ENCODE measurements at places on chromosomes 16 and 17.

DNA sequence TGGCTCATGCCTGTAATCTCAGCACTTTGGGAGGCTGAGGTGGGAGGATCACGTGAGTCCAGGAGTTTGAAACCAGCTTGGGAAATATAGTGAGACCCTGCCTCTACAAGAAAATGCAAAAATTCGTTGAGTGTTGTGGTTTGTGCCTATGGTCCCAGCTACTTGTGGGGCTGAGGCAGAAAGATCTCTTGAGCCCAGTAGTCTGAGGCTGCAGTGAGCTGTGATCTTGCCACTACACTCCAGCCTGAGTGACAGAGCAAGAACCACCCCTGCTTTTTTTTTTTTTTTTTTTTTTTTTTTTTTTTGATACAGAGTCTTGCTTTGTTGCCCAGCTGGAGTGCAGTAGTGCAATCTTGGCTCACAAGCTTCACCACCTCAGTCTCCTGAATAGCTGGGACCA, 34.0 kb downstream of the ITGB3 start:
- DNase-seq, result no peak

- DNase-seq, result no peak
Observed at GRCh38 chr16:77721752-77722308, 484 bp upstream of the NUDT7 start.

DNA sequence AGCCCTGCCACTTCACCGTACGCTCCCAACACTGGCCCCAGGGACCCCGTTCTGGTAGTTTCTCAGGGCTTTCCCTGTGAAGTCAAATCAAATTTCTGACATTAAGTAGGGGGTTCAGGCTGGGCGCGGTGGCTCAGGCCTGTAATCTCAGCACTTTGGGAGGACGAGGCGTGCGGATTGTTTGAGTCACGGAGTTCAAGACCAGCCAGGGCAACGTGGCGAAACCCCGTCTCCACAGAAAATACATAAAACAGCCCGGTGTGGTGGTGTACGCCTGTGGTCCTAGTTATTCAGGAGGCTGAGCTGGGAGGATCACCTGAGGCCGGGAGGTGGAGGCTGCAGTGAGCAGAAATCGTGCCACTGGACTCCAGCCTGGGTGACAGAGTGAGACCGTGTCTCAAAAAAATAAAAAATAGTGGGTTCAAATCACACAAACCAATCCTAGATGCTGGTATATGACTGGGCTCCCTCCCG, 632 bp downstream of the CYBC1 start:
- no peak for DNase-seq

GRCh38 chr16:69924041-69924775, 26.9 kb upstream of the CLEC18A start:
- DNase-seq, result no peak

- DNase-seq, result no peak
Observed at GRCh38 chr17:67506966-67507365, 129.9 kb downstream of the PITPNC1 start.

DNA sequence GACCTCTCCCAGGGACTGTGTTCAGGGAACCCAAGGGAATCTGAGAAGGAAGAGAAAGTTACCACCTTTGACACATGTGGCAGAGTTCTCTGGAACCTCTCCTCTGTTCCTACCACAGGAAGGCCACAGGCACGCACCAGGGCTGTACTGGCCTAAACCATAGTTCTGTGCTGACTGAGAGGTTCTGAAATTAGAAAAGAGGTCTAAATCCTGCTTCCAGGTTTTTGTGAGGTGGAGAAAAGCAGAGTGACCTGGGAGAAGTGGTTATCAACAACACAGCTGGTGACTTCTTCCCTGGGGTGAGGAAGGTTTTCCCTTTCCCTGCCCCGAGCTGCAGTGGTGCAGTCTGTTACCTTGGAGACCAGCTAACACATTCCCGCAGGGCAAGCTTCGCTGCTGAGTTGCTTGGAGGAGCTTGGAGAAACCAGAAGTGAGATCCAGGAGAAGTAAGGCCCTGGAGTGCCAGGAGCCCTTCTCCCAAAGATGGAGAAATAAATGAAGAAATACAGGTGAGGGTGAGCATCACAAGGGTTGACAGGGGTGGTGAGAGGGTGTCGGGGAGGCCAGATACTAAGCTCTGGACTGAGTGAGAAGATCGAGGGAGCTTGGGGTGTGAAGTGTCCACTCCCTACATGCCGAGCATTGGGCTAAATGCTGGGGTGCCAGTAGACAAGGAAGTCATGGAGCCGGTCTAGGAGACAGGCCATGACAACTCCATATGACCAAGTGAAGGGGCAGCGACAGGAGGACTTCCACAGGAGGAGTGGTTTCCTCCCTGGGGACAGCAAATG, at the start of gene VWA3A:
Gene VWA3A, plus strand, starts transcription at position 399 of the 791 bp plus-strand sequence. Its CDS starts 97 bp downstream, at position 496.
- peak; percentile 22 for DNase-seq

DNA sequence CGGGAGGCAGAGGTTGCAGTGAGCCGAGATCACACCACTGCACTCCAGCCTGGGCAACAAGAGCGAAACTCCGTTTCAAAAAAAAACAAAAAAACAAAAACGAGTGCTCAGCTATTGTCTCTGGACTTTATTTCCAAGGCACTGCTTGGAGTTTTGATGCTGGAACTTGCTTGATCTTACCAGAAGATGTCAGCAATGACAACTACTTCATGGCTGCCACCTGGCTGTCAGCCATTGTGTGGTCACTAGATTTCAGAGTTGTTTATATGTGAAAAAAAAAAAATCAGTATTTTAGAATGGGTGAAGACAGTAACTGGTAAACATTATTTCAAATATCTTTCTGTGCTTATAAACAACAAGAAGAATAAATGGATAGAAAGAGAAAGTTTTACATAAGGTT, 26.3 kb upstream of the OR4D1 start:
- DNase-seq, result no peak

GRCh38 chr17:28549236-28550132, 2.9 kb downstream of the UNC119 start:
- DNase-seq, result no peak

- DNase-seq, result no peak
Observed at GRCh38 chr17:13086142-13086769, 68.4 kb upstream of the ELAC2 start.

GRCh38 chr16:82832821-82833220, 206.1 kb downstream of the CDH13 start:
- no peak for DNase-seq

DNA sequence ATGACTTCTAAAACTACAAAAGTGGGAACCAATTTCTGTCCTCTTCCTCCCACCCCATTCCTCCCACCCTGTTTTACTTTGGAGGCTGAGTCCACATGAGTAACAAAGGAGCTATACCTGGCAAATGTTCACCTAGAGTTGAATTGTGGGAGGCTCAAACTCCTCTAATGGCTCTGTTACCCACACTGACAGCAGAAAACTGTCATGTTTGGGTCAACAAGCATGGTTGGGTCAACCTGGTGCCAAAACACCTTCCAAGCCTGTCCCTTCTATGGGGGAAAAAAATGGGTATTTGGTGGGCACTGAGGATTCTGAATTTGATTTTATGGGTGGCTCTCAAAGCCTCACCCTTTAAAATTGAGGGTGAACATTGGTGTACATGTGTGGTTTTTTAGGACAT, 12.0 kb upstream of the HOXB13 start:
- DNase-seq, result no peak

- no peak for DNase-seq
Observed at GRCh38 chr16:65916995-65917394, 449.5 kb upstream of the CDH5 start.

GRCh38 chr17:68853036-68853435, 102.2 kb downstream of the ABCA8 start:
- no peak for DNase-seq

- DNase-seq, result no peak
Observed at GRCh38 chr16:645852-646678, 3.1 kb upstream of the WDR90 start.

DNA sequence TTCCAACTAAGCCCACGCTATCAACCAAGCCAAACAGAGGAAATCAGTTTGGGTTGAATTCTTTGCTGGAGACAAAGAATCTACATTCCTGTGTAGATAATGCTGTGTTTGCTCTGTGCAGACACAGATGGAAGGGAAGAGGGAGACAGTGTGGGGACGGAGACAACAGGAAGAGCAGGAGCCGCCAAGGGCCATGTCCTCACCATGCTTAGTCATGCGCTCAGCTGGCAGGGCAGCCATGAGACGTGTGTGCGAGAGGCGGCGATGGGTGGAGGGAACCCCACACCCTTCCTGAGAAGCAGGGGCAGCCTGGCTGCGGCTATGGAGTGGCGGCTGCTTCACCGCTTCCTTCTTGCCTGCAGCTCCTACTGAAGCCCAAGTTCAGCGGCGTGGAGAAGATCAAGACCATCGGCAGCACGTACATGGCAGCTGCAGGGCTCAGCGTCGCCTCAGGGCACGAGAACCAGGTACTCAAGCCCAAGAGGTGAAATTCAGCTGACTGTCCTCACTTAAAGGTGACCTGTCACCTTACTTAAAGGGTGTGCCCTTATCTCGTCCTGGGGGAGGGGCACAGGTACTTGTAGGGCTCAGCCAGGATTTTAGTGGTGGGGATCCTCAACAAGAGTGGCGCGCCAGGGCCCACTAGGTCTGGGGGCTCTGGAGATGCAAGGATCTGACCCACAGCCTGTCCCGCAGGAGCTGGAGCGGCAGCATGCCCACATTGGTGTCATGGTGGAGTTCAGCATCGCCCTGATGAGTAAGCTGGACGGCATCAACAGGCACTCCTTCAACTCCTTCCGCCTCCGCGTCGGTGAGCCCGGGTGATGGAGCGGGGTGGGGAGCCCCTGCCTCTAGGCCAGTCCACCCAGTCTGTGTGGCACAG, 47.5 kb downstream of the ADCY7 start:
- no peak for DNase-seq

GRCh38 chr17:20800146-20800545, 220.6 kb downstream of the CDRT15L2 start:
- no peak for DNase-seq

DNA sequence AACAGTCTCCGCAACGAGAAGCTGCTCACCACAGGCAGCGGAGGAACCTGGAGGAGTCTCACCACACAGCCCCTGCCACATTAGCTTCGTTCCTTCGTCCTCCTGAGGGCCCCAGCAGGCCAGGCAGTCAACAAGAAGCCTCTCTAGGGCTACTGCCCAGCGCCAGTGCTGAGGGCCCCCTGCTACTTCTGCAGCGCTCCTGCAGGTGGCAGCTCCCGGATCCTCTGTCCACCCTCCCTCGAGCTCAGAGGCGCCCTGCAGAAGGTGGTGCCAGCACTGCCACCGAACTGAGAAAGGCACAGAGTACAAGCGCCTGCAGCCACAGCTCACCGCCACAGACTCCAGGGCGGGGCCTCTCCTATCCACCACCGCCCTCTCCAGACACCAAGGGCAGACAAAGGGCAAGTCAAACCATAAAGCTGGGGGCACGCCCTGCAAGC, 27.3 kb downstream of the KDM8 start:
- no peak for DNase-seq

- DNase-seq, result no peak
Observed at GRCh38 chr16:17130733-17131132, 340.0 kb downstream of the XYLT1 start.

- DNase-seq, result no peak
Observed at GRCh38 chr17:909642-910323, 69.8 kb downstream of the NXN start.

GRCh38 chr17:2023692-2024571, 1.2 kb downstream of the RTN4RL1 start:
- no peak for DNase-seq

DNA sequence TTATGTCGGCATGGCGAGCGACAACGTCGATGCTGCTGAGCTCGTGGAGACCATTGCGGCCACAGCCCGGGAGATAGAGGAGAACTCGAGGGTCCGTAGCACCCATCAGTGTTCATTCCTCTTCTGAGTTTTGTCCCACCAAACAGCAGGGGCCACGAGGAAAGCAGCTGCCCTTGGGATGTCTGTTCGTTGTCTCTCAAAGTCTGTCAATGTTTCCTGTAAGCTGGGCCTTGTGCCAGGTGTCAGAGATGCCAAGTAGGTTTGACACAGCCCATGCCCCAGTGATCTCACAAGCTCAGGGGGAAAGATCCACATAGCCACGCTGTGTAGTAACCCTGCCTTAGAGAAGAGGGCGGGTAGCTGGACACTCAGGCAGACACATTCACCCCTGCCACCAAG, 22.6 kb downstream of the NTAN1 start:
- DNase-seq, result no peak

- no peak for DNase-seq
Observed at GRCh38 chr16:72858665-72859493, 189.0 kb downstream of the ZFHX3 start.

GRCh38 chr16:2981177-2981898, 1.1 kb upstream of the PKMYT1 start:
- DNase-seq, result no peak

DNA sequence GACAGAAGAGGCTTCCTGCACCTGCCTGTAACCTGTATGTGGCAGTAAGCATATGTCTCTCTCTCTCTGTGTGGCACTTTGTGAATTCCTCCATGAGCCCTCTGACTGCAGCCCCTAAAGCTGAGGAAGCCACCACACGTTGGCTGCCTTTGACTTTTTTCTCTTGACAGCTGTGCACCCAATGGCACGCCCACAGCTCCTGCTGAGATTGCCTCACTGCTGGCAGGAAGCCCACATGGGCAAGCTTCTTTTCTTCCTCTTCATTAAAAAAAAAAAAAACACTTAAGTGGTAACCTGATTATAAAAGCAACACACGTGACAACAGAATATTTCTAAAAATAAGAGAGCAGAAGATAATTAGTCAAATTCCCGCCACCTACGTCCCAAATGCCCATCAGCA, 34.0 kb upstream of the PIRT start:
- DNase-seq, result no peak

DNA sequence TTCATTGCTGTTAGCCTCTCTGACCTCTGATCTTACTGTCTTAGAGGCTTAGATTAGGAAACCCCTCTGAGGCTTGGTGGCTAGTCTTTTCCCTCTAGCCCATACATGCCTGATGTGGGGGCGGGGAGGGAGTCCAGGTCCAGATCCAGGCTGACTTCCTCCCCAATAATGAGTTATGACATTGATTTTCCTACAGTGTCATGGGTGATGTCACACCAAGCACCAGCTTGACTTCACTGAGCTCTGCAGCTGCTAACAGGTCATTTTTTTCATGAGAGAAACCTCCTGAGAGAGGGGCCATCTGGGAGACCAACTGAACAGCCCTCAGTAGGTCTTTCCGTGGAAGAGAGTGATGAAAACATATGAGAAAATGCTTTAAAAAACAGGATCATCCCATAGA, 180.2 kb upstream of the N4BP1 start:
- DNase-seq, result no peak

- no peak for DNase-seq
Observed at GRCh38 chr17:2419486-2419885, 18.6 kb upstream of the MNT start.

GRCh38 chr17:76530095-76530723, 7.3 kb downstream of the CYGB start:
- no peak for DNase-seq

DNA sequence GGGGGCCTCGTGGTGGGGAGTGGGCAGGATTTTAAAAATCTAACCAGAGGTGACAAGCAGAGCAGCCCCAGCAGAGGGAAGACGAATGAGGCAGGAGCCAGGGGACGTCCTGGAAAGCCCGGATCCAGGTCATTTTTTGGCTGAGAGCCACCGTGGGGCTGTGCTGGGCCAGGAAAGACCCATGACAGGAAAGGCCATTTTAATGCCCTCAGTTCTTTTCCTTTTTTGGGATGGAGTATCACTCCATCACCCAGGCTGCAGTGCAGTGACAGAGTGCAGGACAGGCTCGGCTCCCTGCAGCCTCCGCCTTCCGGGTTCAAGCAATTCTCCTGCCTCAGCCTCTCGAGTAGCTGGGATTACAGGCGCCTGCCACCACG, 30.5 kb upstream of the JPH3 start:
- no peak for DNase-seq

GRCh38 chr17:45914047-45914717, 19.8 kb downstream of the MAPT start:
- no peak for DNase-seq

- no peak for DNase-seq
Observed at GRCh38 chr16:77612596-77612995, 109.7 kb upstream of the NUDT7 start.

- no peak for DNase-seq
Observed at GRCh38 chr16:4513881-4514280, 24.7 kb downstream of the CDIP1 start.

All from caudate nucleus (tissue), 63 donors.